ENCODE measurements at places on chromosomes 7 and 10.
A peak's percentile ranks its signal among the peaks of the same experiment; 100 is the strongest.

- no peak for DNase-seq
These were observed 6.7 kb downstream of the IFIT5 start for GRCh38 chr10:89421018-89421476.

DNA sequence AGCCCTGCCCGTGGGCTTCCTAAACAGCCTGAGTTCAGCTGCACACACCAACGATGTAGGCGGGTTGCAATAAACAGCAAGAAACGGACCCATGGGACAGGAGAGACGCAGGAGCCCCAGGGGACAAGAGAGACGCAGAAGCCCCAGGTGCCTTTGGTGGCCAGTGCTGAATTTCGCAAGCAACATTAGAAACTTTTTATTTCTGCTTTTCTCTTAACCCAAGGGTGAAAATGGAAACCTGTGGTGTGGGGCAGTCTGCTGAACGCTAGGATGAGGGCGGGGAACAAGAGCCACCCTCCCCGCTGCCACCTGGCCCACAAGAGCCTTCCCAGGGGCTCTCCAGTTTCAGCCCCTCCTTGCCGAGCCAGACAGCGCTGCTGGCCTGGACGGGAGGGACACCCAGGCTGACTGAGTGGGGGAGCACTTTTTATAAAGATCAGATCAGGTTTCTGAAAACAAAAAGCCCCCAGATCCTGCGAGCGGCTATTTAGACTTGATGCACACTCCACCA is 20.0 kb upstream of the GPR146 start:
- no peak for DNase-seq

GRCh38 chr10:67803588-67804394 is 34.2 kb downstream of the DNAJC12 start:
- no peak for DNase-seq

DNA sequence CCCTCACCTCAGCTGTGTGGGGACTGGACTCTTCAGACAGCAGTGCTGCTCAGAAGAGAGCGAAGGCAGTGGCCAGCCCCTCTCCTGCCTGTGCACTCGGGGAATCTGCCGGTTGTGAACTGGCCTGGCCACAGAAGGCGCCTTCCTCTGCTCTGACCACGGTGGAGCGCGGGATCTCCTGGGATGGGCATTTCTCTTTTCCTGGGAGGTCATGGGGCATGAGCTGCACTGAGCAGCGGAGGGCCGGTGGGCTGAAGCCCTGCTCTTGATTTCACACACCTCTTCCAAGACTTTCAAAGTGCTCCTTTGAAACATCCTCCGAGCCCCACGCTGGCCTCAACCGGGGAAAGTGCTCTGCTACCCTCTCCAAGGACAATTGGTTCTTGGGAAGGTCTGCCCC is 125.6 kb upstream of the FAM20C start:
- no peak for DNase-seq

DNA sequence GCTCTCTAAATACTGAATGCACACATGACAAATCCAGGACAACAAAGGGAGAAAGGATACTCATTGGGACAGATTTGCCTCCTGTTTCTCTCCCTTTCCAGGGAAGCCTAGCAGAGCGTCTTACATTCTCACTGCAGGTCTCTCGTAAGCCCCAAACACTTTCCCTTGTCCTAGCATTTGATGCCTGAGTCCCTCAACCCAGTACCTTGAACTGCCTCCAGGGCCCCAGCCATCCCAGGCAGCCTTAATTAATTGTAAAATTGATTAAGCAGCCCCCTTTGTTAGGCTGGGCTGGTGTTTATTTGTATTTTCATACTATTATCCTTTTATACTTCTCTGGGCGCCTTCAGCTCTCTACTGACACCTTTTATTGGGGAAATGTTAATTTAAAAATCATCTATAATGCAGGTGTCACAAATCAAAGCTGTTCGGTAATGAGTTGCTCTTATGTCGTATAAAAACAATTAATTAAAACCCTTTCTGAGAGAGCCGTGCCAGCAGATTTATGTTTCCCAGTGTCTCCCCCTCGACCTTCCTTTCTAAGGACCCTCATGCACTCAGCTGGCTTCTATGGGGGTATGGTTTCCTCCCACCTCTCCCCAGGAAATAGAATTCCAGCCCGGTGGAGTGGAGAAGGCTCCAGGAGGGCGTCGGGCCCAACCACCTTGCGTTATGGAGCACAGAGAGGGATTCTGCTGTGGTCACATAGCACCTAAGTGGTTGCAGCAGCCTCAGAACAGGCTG is 243.8 kb downstream of the RPS24 start:
- no peak for DNase-seq

GRCh38 chr7:154442939-154443338 is 390.7 kb downstream of the DPP6 start:
- DNase-seq: no peak

DNA sequence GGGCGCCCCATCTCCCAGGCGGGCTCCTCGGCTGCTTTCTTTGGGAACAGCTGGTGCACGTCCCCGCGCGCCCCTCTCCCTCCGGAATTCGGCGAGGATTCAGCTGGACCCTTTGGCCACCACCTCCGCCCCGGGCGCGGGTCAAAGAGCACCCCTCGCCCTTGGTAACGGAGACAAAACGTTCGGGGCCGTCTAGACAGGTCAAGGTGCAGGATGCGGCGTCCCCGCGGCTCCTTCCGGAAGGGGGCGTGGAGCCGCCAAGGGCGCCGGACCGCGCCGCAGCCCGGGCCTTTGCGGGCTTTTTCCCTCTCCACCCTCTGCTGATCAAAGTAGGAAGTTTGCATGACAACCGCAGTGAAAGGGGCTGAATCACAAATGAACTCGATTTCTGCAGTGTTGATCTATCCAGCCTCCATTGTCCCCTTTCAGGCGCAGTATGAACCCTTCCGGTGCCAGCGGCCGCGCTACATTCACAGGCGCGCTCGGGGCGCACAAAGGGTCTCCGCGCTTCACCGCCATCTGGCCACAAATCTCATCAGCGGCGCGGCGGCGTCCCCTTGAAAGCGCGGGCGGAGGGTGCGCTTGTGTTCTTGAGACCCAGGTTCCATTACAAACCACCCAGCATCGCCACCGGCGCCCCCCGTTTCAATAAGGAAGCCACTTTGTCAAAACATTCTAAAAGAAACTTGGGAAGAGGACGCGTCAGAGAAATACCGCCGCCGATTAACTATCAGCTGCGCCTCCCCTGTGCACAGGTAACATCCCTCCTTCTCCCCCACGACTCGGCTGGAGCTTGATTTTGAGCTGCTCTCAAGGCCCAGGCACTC is 36.4 kb downstream of the CNPY1 start:
- DNase-seq: peak; percentile 63

- peak; percentile 66 for DNase-seq
These were observed 674 bp downstream of the AMZ1 start for GRCh38 chr7:2688409-2689342.

GRCh38 chr10:85863301-85864172 is 503.1 kb downstream of the GRID1 start:
- DNase-seq: no peak

GRCh38 chr7:104938741-104939390 is 75.1 kb upstream of the KMT2E start:
- DNase-seq: no peak

DNA sequence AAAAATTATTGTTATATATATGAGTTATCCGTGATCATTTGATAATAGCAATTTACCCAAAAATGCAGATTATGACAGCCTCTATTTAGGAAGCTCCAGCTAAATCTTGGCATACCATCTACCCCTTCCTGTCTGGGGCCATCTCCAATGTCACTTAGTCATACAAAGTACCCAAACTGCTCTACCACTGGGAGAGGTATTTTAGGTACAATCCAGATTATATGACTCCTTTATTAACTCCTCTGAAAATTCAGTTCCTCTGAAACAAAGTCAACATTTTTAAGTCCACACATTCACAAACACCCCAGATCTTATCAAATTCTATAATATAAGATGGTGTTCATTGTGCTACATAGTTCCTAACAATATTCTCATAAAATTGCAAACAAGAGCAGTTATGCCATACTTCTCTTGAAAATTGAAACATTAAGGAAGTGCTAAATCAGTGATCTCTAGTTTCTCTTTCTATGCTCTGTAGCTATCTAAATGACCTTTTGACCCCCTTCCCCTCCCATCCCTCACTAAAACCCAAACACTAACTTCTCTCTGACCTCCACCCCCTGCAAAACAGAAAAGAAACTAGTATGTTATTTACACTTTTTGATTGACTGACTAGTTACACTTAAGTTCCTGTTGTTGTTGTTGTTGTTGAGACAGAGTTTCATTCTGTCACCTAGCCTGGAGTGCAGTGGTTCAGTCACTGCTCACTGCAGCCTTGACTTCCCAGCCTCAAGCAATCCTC is 16.4 kb downstream of the HOXA1 start:
- no peak for DNase-seq

- no peak for DNase-seq
These were observed 20.5 kb downstream of the STRA8 start for GRCh38 chr7:135253851-135254771.

- no peak for DNase-seq
These were observed 145.0 kb downstream of the DKK1 start for GRCh38 chr10:52459097-52459496.

DNA sequence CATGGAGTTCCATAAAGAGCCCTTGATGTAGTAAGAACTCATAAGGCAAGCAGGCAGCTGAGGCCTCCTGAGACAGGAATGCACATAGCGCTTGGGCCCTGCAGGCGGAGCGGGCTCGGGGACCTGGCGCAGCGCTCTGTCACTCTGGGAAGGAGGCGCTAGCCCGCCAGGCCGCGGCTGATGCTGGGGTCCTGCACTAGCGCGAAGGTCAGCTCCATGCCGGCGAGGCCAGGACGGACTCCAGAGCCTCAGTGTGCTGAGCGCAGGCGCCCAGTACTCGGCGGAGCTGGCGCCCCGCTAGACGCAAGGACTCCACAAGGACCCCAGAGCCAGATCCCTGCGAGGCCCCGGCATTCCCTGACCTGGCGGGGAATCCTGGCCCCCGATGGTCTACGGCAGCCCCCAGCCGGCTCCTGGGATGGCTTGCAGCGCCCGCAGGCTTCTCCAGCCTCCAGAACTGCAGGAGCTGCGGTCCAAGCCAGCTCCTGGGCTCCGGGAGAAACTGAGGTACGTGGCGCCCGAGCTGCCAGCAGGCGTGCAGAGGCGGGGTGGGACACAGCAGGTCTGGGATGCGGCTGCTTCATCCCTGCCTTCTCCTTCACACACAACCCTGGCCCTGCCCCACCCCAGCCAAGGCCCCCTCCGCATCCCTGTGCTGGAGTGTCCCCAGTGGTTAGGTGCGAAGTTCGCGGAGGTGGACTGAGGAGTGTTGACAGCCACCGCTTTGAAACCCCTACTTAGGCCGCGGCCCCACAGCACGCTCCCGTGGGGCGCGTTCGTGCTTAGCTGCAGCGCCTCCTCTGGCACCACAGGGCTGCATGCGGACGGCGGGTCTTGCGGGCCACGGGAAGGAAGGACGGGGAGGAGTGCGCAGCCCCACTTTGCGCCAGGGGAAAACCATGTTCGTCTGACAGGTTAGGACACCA is 761.5 kb upstream of the POM121L12 start:
- DNase-seq: peak; percentile 38

DNA sequence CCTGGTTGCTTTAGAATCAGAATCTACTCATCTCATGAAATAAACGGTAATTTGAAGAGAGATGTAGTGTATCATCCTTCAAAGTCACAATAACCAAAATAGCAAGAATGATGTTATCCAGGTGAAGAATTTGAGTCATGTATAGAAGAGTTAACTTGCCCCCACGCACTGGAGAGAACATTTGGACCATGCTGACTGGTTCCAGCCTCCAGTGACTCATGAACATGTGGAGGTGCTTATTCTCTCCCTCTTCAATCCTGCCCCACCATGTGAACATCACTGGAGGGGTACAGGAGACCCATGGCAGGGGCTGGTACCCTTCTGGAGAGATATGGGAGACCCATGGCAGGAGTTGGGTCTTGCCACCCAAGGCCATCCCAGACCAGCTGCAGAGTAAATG is 427.8 kb downstream of the CALN1 start:
- DNase-seq: no peak

- no peak for DNase-seq
These were observed 12.7 kb downstream of the HK1 start for GRCh38 chr10:69290993-69291392.

- DNase-seq: no peak
These were observed 95.1 kb upstream of the ITGB1 start for GRCh38 chr10:33052915-33053810.

- DNase-seq: no peak
These were observed 1.7 kb upstream of the LDB1 start for GRCh38 chr10:102121739-102122372.

DNA sequence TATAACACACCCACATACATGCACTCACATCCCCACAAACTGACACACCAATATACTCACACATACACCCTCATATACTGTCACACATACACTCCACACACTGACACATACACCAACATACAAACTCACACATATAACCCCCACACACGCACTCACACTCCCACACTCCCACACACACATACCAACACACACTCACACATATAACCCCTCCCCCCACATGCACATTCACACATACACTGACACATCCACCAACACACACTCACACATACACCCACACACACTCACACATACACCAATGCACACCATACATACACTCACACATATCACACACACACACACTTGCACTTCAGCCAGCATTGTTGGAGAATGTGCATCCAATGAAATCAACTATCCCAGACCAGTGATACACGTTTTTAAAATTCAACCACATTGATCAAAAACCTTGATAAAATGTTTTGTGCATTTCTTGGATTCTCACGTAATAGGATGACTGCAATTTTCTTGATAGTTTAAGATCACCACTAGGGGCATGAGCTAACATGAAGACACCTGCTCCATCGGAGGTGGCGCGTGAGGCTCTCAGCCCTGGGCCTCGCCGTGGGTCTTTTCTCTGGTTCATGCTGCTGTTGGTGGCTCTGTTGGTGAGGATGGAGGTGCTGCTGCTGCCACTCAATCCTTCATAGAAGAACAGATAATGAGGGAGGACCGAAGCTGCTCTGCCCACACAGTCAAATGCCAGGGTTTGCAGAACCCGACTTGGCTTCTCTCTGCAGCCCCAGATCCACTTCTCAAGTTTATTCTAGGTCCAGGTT is 32.1 kb upstream of the CHST15 start:
- DNase-seq: no peak

DNA sequence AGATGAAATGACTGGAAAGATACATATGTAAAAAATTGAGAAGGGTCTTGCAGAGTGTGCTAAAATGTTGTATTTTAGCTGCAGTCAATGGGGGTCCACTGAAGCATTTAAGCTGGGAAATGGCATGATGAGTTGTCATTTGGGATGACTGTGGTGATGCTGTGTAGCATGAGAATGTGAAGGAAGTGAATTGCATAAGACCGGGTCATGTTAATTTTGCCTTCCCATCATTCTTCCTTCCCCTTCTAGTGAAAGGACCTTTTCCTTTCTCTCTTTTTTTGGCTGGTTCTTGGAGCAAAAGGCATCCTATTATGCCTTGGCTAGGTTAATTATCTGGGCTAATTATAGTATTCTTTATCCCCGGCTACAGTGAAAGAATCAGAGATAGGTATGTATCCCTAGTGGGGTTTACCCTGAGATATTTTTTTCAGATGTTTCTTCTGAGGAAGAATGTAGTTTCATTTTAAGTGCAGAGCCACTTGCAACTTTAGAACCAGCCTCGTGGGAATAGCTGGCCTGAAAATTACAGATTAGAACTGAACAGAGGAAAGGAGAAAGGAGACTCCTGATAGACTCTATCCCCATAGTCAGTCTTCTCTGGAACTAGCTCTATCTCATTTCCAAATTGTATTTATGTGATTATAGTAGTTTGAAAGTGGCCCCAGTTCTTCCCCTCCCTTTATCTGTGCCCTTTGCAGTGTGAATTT is 93.6 kb downstream of the HGF start:
- no peak for DNase-seq
